Choroid plexus epithelial cell (primary cell): ENCODE measurements at places on chromosomes 2 and 18.
A peak's percentile ranks its signal among the peaks of the same experiment; 100 is the strongest.

DNA sequence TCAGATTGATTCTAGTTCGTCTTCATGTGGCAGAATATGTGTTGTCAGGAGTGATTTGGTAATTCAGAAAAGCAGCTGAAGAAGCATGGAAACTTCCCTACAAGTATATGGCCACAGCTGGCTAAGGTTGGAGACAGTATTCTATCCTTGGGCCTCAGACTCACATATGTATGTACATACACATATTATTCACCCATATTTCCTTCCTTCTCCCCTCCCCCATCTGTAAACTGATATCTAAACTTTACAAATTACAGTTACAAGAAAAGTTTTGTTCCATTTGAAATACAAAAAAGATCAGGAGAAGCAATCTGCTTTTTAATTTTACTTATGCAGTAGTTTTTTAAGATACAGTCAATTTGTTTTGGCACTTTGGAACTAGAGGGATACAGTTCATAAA lies 3.1 kb downstream of the SP3 start:
- DNase-seq = peak; percentile 41

DNA sequence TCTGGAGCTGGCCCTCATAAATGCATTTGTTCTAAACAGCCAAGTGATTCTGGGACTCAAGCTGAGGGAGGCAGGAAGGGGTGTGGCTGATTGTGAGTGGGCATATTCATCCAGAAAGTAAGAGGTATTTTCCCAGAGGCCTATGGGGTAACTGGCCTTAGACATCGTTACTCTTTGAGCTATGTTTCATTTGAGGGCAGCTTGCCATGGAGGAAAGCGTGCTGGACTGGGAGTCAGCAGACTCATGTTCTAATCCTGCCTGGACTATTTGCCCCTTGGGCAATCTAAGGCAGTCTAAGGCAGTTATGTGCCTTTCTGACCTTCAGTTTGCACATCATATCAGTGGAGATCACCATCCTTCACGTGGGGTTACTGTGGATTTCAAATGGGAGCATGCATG lies 93.5 kb upstream of the SLC14A2 start:
- DNase-seq = peak; percentile 44

GRCh38 chr2:2482851-2483250 lies 151.8 kb upstream of the MYT1L start:
- no peak for DNase-seq

GRCh38 chr2:113858764-113859163 lies 31.1 kb upstream of the ACTR3 start:
- peak; percentile 72 for DNase-seq

- DNase-seq = peak; percentile 21
Observed at GRCh38 chr2:177806025-177806424, 266.6 kb downstream of the PDE11A start.

GRCh38 chr2:58186501-58186900 lies 54.6 kb downstream of the FANCL start:
- DNase-seq = no peak
